MCF 10A (cell line): ENCODE measurements at places on chromosomes 12 and 14. TPM values are rescaled to one million over a fixed set of nuclear protein-coding genes. Genes with fewer than 3 reads are reported as not detected.

Gene CRACR2A
- total RNA-seq = not detected in 2 replicates

Gene DPPA3
- total RNA-seq = not detected in 2 replicates

Gene FAIM2
- not detected in 2 replicates for total RNA-seq

Gene IRF9
- total RNA-seq = 13.6 and 23.8 TPM in 2 replicates

Gene HOXC5
- total RNA-seq = 0.74 TPM in 1 of 2 replicates, not detected in the other

Gene KLRD1
- total RNA-seq = not detected in 2 replicates

Gene CKAP4
- 101 and 118 TPM in 2 replicates for total RNA-seq

Gene FRMD6
- 104 and 135 TPM in 2 replicates for total RNA-seq

Gene CLEC4D
- total RNA-seq = not detected in 2 replicates

Gene NPFF
- not detected in 2 replicates for total RNA-seq

Gene DLK1
- total RNA-seq = not detected in 2 replicates

Gene CCDC197
- total RNA-seq = not detected in 2 replicates

Gene SERPINA9
- total RNA-seq = not detected in 2 replicates

Gene ADCY6
- total RNA-seq = 21.9 and 33.2 TPM in 2 replicates

Gene RTL1
- not detected in 2 replicates for total RNA-seq

Gene CIROP
- not detected in 2 replicates for total RNA-seq

Gene TAS2R43
- total RNA-seq = not detected in 2 replicates

Gene NTN4
- total RNA-seq = 53.0 and 96.4 TPM in 2 replicates

Gene SIX4
- 12.9 and 13.6 TPM in 2 replicates for total RNA-seq

Gene CEP290
- 18.7 and 22.3 TPM in 2 replicates for total RNA-seq

Gene ACOT6
- total RNA-seq = not detected in 2 replicates

Gene UNC79
- total RNA-seq = 0.05 TPM in 2 replicates

Gene SLCO1B1
- not detected in 2 replicates for total RNA-seq

Gene NRIP2
- not detected in 2 replicates for total RNA-seq

Gene ENDOU
- not detected in 2 replicates for total RNA-seq

Gene MMP14
- 71.5 and 78.6 TPM in 2 replicates for total RNA-seq

Gene ARHGAP9
- 0.69 and 1.1 TPM in 2 replicates for total RNA-seq

Gene DHRS1
- total RNA-seq = 29.2 and 29.7 TPM in 2 replicates

Gene OTX2
- total RNA-seq = not detected in 2 replicates

Gene PPP1R1A
- not detected in 2 replicates for total RNA-seq

Gene ACSM4
- not detected in 2 replicates for total RNA-seq

Gene MYF6
- total RNA-seq = not detected in 2 replicates

Gene LIN7A
- total RNA-seq = not detected in 2 replicates

Gene SYNE2
- total RNA-seq = 51.2 and 67.4 TPM in 2 replicates

Gene KRT83
- 12.2 and 14.5 TPM in 2 replicates for total RNA-seq

Gene ALX1
- total RNA-seq = not detected in 2 replicates

Gene SIX6
- total RNA-seq = not detected in 2 replicates

Gene COPZ1
- 207 and 299 TPM in 2 replicates for total RNA-seq

Gene ASCL1
- not detected in 2 replicates for total RNA-seq

Gene TAS2R42
- not detected in 2 replicates for total RNA-seq

Gene IL22
- not detected in 2 replicates for total RNA-seq

Gene STRN3
- total RNA-seq = 36.6 and 40.7 TPM in 2 replicates

Gene LBHD2
- total RNA-seq = not detected in 2 replicates

Gene TEDC1
- total RNA-seq = 11.2 and 17.6 TPM in 2 replicates

Gene RGS6
- not detected in 2 replicates for total RNA-seq

Gene GALNT9
- 3.2 and 4.4 TPM in 2 replicates for total RNA-seq

Gene OR6S1
- total RNA-seq = not detected in 2 replicates

Gene KCNH3
- not detected in 2 replicates for total RNA-seq
